ENCODE measurements at places on chromosomes 11 and 22. TPM values are rescaled to one million over a fixed set of nuclear protein-coding genes. Genes with fewer than 3 reads are reported as not detected.

Gene SCARF2
- polyA plus RNA-seq = 1.8 TPM

Gene KCNK7
- 5.8 TPM for polyA plus RNA-seq

Gene HORMAD2
- not detected for polyA plus RNA-seq

Gene DCHS1
- 0.79 TPM for polyA plus RNA-seq

Gene CARD16
- 30.1 TPM for polyA plus RNA-seq

Gene PRAME
- not detected for polyA plus RNA-seq

Gene RHOD
- polyA plus RNA-seq = 0.33 TPM

Gene INS
- not detected for polyA plus RNA-seq

Gene HEPHL1
- not detected for polyA plus RNA-seq

Gene SPDYC
- polyA plus RNA-seq = not detected

Gene TMEM80
- polyA plus RNA-seq = 72.5 TPM

Gene SCGB2A2
- not detected for polyA plus RNA-seq

Gene ALDH3B1
- polyA plus RNA-seq = 0.81 TPM

Gene ESRRA
- polyA plus RNA-seq = 19.5 TPM

Gene FAM180B
- polyA plus RNA-seq = not detected

Gene LSP1
- polyA plus RNA-seq = 184 TPM

Gene C22orf42
- not detected for polyA plus RNA-seq

Gene THRSP
- polyA plus RNA-seq = not detected

Gene KCNE3
- 0.35 TPM for polyA plus RNA-seq

Gene OR52I1
- not detected for polyA plus RNA-seq

Gene CSKMT
- 39.0 TPM for polyA plus RNA-seq

Gene NXPE2
- polyA plus RNA-seq = not detected

Gene APOL4
- polyA plus RNA-seq = 0.03 TPM

Gene MIEF1
- polyA plus RNA-seq = 6.2 TPM

Gene GPR83
- 0.28 TPM for polyA plus RNA-seq

Gene TRIM51
- not detected for polyA plus RNA-seq

Gene FIBIN
- not detected for polyA plus RNA-seq

Gene OR51B2
- polyA plus RNA-seq = not detected

Gene DDX6
- polyA plus RNA-seq = 36.7 TPM

Gene ZDHHC13
- 11.6 TPM for polyA plus RNA-seq

Gene RIMBP3C
- polyA plus RNA-seq = 0.22 TPM

Gene LIF
- not detected for polyA plus RNA-seq

Gene MRPL11
- polyA plus RNA-seq = 18.0 TPM
